CD4-positive, alpha-beta T cell treated with Interleukin-4 for 1 hour (primary cell): ENCODE measurements at places on chromosomes 6 and 20.

- DNase-seq: peak; percentile 37
These were observed 83.8 kb downstream of the UST start for GRCh38 chr6:148830614-148831013.

DNA sequence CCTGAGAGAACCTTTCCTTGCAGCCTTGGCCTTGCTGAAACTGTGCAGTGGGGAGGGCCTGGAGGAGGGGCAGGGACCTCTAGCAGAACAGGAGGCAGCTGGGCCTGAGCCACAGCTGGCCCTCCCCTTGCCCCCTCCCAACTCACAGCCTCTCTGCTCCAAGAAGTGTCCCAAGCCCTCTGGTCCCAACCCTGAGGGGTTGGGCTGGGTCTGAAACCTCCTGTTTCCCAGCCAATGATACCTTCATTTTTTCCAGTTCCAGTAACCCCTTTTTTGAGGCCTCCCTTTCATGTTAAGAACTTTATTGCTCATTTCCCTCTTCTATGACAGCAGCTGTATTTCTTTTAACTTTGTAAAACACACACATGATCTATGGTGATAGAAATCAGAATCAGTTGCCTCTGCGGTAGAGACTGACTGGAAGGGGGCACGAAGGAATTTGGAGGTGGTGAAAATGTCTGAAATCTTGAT lies 17.9 kb upstream of the ARMC12 start:
- no peak for DNase-seq

GRCh38 chr6:117666881-117667280 lies 8.4 kb upstream of the NUS1 start:
- DNase-seq: no peak

- no peak for DNase-seq
These were observed 67.7 kb upstream of the SRSF6 start for GRCh38 chr20:43389839-43390626.

DNA sequence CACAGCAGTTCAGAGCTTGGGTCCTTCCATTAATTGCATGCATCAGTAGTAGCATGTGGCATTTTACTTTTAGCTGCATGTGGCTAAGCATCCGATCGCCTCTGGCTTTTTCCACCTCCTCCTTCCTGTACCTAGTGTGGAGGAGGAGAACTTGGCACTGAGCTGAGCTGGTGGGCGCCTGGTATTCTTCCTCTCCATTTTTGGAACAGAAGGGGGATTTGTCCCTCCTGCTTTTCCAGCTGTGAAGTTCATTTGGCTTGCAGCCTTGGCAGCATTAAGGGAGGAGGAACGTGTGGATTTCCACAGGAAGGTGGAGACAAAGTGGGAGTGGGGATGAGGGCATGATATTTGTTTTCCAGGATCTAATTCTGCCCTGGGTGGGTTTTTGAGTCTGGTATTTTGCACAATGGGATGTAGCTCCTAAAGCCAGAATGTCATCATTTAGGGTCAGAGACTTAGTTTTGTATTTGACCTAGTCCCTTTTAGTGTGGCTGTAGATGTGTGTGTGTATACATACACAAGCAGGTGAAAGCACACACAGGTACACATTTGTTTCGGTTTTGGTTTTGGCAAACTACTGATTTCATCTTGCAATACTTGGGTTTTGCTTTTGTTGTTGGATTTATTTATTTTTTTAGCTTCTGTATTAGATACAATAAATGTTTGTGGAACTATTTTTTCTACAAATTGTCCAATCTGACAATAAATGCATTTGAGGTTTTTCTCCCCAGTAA lies 90.0 kb downstream of the SASH1 start:
- no peak for DNase-seq

GRCh38 chr20:21189761-21190523 lies 64.1 kb downstream of the KIZ start:
- DNase-seq: no peak

DNA sequence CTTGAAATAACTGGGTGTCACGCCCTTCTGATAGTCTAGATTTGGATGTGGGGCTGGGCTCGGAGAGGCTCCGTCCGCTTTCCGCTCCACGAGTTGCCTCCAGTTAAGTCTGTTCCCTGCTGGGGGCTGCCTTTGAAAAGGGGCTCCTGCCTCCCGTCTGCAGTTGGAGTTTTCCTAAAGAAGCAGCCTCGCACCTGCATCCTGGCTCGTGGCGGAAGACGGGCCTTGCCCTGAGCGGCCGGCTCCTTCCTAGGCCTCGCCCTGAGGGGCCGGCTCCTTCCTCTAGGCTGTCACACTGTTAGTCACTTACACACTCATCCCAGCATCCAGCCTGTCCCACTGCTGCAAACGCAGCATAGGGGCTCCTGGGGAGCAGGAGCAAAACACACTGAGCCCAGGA lies 74.4 kb downstream of the SMOC2 start:
- DNase-seq: no peak

DNA sequence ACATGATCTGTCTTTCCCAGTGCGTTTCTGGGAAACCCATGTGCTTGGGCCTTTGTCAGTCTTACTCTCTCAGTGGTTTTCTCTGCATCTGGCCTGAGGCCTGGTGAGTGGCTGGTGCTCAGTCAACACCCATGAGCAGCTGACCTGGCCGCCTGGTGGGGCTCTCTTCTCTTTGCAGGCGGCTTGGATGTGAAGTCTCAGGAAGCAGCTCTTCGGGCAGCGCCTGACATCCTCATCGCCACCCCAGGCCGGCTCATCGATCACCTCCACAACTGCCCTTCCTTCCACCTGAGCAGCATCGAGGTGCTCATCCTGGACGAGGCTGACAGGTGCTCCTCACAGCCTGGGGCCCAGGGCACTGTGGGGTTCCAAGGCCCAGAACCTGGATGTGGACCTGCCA lies 10.8 kb downstream of the DDX27 start:
- no peak for DNase-seq

GRCh38 chr20:40191573-40191972 lies 497.5 kb downstream of the MAFB start:
- DNase-seq: no peak

GRCh38 chr6:79111549-79111948 lies 33.5 kb upstream of the PHIP start:
- no peak for DNase-seq

GRCh38 chr6:84825461-84825860 lies 61.1 kb upstream of the TBX18 start:
- no peak for DNase-seq

- no peak for DNase-seq
These were observed 26.3 kb upstream of the ZFP64 start for GRCh38 chr20:52217689-52218395.

DNA sequence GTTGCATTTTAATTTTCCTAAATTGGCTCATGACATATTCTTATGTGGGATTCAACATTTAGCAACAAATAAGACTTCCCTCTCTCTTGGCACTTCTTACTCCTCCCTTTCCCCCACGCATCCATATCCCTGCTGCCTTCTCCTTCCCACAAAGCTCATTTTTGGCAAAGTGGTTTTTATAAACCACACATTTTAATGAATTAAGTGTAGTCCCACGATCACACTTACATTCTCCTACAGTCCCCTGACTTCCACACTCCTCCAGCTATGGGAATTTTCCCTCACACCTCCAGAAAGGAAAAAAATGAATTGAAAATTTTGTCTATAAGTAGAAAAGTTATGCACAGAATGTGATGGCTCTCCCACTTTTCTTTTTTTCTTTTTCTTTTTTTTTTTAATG lies 345.0 kb downstream of the CD83 start:
- DNase-seq: no peak

GRCh38 chr6:42509765-42510164 lies 54.1 kb upstream of the UBR2 start:
- DNase-seq: no peak

GRCh38 chr6:155440398-155441111 lies 15.1 kb downstream of the NOX3 start:
- DNase-seq: no peak

DNA sequence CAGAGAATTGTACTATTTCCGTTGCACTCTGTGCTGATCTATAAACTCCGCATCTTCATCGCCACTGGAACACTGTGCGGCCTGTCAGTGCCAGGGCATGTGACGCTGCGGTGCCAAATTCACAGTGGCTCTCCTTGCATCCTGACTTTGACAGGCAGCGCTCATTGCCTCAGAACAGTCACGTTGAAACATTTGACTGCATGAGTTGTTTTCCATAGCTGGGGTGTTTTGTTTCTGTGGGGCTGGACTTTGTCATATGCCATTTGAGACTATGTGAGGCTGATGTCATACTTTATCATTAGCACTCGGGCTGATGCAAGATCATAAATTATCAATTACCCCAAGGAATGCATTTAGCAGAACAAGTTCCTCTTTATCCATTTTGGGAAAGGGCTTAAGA lies 32.7 kb downstream of the CFAP61 start:
- no peak for DNase-seq

- no peak for DNase-seq
These were observed 3.8 kb upstream of the TRIB3 start for GRCh38 chr20:376750-377149.

GRCh38 chr6:45417436-45417835 lies 39.7 kb upstream of the SUPT3H start:
- no peak for DNase-seq

GRCh38 chr6:158361961-158362669 lies 49.9 kb downstream of the TULP4 start:
- no peak for DNase-seq

DNA sequence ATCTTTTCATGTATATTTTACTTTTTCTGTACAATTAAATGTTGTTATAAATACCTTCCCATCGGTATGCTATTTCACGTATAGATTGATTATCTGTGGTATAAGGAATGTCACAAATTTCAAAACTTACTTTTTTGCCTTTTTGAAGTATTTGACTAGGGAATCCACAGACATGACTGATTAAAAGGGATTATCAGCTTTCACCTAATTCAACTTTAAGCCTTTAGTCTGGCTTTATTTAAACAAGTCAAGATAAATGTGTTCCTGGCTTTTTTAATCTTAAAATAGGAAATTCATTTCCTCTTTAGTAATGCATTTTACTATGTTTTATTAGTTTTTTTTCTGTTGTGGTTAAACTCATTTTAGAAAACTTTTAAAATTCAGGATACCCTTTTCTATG lies 160.0 kb downstream of the MACROD2 start:
- DNase-seq: no peak

GRCh38 chr6:33699739-33700138 lies 11.8 kb downstream of the UQCC2 start:
- no peak for DNase-seq

DNA sequence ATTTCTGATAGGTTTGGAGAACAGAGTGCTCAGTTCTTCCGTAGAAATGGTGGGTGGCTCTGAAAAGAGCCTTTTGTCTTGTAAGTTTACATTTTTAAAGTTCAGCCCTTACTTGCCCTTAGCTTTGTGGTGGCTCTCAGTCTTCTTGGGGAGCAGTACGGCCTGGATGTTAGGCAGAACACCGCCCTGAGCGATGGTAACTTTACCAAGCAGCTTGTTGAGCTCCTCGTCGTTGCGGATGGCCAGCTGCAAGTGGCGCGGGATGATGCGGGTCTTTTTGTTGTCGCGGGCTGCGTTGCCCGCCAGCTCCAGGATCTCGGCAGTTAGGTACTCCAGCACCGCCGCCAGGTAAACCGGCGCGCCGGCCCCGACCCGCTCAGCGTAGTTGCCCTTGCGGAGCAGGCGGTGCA lies 19.5 kb downstream of the OR2B2 start:
- no peak for DNase-seq

DNA sequence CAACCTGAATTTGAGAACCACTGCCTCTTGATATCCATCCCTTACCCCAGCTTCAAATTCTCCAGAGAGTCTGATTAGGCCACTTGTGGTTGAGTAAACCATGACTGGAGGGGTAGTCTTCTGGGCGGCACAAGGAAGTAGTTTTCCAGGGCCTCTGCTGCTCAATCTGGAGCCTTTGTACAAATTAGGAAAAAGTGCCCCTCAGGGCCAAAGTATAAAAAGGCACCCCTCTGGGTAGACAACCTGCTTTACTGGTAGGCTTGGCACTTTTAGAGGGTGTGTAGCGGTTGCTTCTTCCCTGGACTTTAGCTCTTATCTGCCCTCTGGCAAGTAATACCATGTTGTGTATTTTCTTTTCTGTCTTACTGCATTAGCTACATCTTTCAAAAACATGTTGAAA lies 32.9 kb upstream of the RPL7L1 start:
- DNase-seq: no peak

- no peak for DNase-seq
These were observed 13.7 kb downstream of the BTN3A1 start for GRCh38 chr6:26415791-26416190.

GRCh38 chr20:46078954-46079353 lies 10.8 kb downstream of the NCOA5 start:
- DNase-seq: no peak

- DNase-seq: no peak
These were observed 133.7 kb downstream of the LY86 start for GRCh38 chr6:6722195-6722594.

DNA sequence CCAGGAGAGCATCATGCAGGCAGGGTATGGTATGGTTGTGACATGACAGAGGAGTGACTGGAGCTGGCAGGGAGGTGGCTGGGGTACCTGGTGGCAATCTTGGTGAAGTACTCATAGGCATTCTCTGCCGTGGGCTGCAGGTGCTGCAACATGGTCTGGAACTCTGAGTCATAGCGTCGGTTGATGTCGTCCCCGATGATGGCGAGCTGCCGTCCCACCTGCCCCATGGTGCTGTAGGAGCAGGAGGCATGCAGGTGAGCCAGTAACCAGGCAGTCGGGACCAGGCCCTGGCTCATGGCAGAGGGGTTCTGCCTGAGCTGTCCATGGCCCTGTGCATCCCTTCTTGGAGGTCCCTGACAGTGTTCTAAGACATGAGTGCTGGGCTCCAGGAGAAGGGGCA lies 4.9 kb downstream of the BAK1 start:
- no peak for DNase-seq

DNA sequence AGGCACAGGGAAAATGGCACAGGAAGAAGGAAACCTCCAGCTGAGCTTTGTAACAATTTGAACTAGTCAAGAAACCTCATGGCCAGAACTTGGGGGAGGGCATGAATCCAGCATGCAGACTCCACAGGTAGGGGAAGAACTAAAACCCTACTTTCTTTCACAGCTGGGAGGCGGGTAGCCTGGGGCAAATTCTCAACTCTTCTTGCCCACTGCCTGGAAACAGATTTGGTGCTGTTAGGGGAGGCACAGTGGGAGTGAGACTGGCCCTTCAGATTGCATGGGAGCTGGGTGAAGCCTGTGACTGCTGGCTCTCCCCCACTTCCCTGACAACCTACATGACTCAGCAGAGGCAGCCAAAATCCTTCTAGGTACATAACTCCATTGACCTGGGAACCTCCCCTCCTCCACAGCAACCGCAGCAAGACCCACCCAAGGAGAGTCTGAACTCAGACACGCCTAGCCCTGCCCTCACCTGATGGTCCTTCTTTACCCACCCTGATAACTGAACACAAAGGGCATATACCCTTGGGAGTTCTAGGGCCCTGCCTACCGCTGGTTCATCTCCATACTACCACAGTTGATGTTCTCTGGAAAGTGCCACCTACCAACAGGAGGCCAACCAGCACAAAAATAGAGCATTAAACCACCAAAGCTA lies 37.2 kb upstream of the TRIM27 start:
- DNase-seq: no peak

GRCh38 chr20:59003836-59004492 lies 3.1 kb downstream of the CTSZ start:
- DNase-seq: no peak

- no peak for DNase-seq
These were observed 48.7 kb upstream of the TAB2 start for GRCh38 chr6:149268768-149269167.
